ENCODE measurements at places on chromosomes 5 and 9. TPM values are rescaled to one million over a fixed set of nuclear protein-coding genes. Genes with fewer than 3 reads are reported as not detected.

GRCh38 chr9:629146-629545 lies 212.4 kb upstream of the DMRT1 start:
- no peak for DNase-seq

- DNase-seq = no peak
Observed at GRCh38 chr9:131237291-131237690, 39.0 kb downstream of the FAM78A start.

DNA sequence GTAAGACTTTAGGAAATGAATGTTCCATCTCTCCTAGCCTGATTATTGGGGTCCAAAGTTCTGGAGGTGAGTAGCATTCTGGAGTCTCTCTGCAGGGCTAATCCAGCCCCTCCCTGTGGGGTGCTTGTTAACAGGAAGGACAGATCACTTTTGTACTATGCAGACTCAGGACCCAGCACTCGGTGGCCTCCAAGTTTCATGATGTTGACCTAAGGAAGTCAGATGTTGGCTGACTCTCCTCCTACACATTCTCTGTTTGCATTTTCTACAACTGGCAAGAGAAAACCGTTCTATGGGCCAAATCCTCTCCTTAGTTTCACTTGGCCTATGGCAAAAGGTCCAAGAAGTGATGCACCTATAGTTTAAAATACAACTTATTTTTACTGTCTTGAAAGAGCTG lies 5.5 kb upstream of the PDE8B start:
- no peak for DNase-seq

DCAF10 gene
- 27.7 TPM for total RNA-seq

SAXO1 gene
- 0.03 TPM for total RNA-seq

All from mucosa of gallbladder (tissue), 1 donor.